Bone marrow (tissue), 2 donors: ENCODE measurements at places on chromosomes 16 and 17.

GRCh38 chr17:3808701-3809100 is 7.7 kb upstream of the ITGAE start:
- no peak for DNase-seq

DNA sequence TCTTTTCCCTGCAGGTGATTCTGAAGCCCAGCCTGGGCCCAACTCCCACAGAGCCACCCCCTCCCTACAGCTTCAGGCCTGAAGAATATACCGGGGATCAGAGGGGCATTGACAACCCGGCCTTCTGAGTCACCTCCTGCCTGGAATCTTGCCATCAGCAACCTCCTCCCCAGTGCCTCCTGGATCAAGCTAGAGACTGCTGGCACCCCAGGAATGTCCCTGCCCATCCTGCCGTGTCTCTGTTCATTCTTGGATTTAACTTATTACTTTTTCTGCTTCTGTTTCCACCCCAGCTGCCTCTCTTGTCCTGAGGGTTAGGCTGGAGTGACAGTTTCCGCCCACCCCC is 4.9 kb downstream of the TMEM92 start:
- DNase-seq = no peak

- no peak for DNase-seq
These were observed 44.2 kb downstream of the RPTOR start for GRCh38 chr17:80588702-80589383.

GRCh38 chr17:37068266-37068665 is 119.5 kb downstream of the AATF start:
- no peak for DNase-seq

DNA sequence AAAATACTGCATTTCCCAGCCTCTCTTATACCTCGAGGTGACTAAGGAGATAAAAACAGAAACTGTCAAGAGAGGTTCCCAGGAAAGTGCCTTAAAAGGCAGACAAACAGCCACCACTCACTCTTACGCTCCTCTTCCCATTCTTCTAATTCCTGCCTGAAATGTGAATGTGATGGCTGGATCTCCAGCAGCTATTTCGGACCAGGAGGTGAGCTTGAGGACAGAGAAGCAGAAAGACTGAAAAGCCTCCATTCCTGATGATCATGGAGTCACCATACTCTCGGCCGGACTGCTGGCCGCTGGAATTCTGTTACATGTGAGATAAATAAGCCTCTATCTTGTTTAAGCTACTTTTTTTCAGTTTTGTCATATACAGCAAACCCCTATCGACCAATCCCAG is 41.4 kb upstream of the ABR start:
- no peak for DNase-seq
